ENCODE measurements at places on chromosomes 7 and 10. TPM values are rescaled to one million over a fixed set of nuclear protein-coding genes. Genes with fewer than 3 reads are reported as not detected.

DNA sequence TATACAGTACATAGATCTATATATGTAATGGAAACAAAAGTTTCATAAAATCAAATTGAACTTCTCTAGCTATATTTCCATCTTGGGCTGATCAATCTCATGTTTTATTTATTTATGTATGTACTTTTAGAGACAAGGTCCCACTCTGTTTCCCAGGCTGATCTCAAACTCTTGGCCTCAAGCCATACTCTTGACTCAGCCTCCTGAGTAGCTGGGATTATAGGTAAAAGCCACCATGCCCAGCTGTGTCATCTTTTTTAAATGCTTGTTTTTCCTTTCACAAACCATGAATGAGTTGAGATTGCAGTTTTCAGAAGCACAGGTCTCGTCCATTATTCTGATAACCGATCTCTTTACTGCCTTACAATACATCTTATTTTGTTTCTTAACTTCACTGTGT is 400.9 kb downstream of the KCNMA1 start:
- DNase-seq = peak; percentile 36

CNPY1 gene
- total RNA-seq = 2.2 TPM

HOXA4 gene
- total RNA-seq = 5.0 TPM

GRCh38 chr7:126302639-126303038 is 950.1 kb downstream of the GRM8 start:
- DNase-seq = no peak

GRCh38 chr7:15167912-15168311 is 265.4 kb upstream of the DGKB start:
- DNase-seq = peak; percentile 42

GRCh38 chr10:78292250-78292981 is 258.8 kb downstream of the RPS24 start:
- no peak for DNase-seq

HTRA1 gene
- total RNA-seq = 1,959 TPM

- DNase-seq = no peak
These were observed 39.3 kb downstream of the TAS2R41 start for GRCh38 chr7:143516981-143517380.

CADPS2 gene
- 0.88 TPM for total RNA-seq

HOXA6 gene
- total RNA-seq = 1.0 TPM

- DNase-seq = peak; percentile 36
These were observed 9.3 kb upstream of the OR6V1 start for GRCh38 chr7:143042790-143043271.

- no peak for DNase-seq
These were observed 159.8 kb downstream of the AOAH start for GRCh38 chr7:36564489-36564888.

DNA sequence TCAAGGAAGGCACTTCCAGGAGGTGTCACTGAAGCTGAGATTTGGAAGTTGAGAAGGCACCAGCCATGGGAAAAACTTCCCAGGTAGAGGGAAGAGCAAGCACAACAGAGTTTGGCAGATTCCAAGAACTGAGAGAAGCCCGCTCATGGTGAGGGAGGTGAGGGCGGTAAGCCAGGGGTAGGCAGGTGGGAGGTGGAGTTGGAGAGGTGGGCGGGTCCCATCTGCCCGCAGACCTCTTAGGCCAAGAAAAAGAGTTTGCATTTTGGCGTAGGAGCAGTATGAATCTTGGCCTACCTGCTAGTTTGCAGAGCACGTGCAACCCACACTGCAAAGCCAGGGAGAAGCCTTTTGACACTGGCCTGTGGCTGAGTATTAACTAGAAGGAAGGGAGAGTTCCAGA is 18.8 kb downstream of the FRMPD2 start:
- no peak for DNase-seq
